Gastrocnemius medialis (tissue), 4 donors: ENCODE measurements at places on chromosomes 6 and 20. TPM values are rescaled to one million over a fixed set of nuclear protein-coding genes. Genes with fewer than 3 reads are reported as not detected.
A peak's percentile ranks its signal among the peaks of the same experiment; 100 is the strongest.

- DNase-seq: no peak
- no peaks in the 10 kb centered on the region for H3K27me3 ChIP-seq
- peaks cover 14% of the 10 kb centered on the region for H3K4me1 ChIP-seq
- no peak overlapping the region for H3K27ac ChIP-seq
- H3K4me3 ChIP-seq: no peak overlapping the region
- H3K36me3 ChIP-seq: no peaks in the 10 kb centered on the region
Observed at GRCh38 chr6:14656078-14656521, 538.5 kb downstream of the CD83 start.

PTGIS gene
- total RNA-seq: 8.7 TPM

RCAN2 gene
- 26.2 TPM for total RNA-seq

DNA sequence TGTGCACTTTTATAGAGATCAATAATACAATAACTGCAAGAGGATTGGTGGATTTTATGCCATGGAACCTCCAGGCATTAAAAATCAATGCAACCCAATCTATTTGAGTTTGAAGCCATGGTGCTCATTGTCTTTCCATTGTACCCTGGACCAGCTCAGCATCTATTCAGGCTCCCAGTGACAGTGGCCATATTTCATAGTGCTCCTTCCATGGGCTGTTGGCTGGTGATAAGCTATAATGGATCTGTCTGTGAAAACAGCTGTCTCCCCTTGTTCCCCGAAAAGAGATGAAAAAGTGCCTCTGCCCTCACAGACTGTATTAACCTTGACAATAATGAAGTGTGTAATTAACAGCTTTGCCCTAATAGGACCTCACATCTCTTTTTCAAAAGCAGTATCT is 74.3 kb downstream of the LAMP5 start:
- no peaks in the 10 kb centered on the region for H3K27me3 ChIP-seq
- no peak overlapping the region for H3K27ac ChIP-seq
- no peaks in the 10 kb centered on the region for H3K4me1 ChIP-seq
- no peak overlapping the region for H3K4me3 ChIP-seq
- no peak for DNase-seq

- H3K27ac ChIP-seq: peak overlapping the region; percentile 67
- no peaks in the 10 kb centered on the region for H3K36me3 ChIP-seq
- H3K4me1 ChIP-seq: peaks cover 5% of the 10 kb centered on the region
Observed at GRCh38 chr6:31180500-31180899, 10.0 kb upstream of the POU5F1 start.

- no peak overlapping the region for H3K4me3 ChIP-seq
- no peaks in the 10 kb centered on the region for H3K36me3 ChIP-seq
- DNase-seq: no peak
- H3K4me1 ChIP-seq: peaks cover 4% of the 10 kb centered on the region
Observed at GRCh38 chr6:161268531-161269210, 5.2 kb downstream of the AGPAT4 start.

DNA sequence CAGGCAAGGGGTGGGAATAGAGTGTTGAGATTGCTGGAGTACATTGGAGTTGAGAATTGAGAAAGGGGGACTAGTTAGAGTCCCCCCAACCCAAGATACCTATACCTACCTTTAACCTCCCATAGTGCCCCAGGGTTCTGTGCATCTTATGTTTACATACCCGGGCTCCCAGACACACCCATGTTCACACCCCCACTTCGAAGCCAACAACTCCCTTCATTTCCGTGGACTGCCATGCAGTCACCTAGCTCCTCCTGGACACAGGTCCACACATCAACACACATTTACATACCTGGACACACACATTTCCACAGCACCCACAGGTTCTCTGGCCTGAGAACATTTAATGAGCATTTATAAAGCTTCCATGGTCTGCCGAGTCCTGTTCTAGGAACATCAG is 5.1 kb downstream of the TMEM63B start:
- no peaks in the 10 kb centered on the region for H3K36me3 ChIP-seq
- DNase-seq: no peak
- H3K27ac ChIP-seq: no peak overlapping the region

ZC2HC1B gene
- total RNA-seq: not detected

- H3K4me1 ChIP-seq: no peaks in the 10 kb centered on the region
- DNase-seq: no peak
- H3K27me3 ChIP-seq: peaks cover 18% of the 10 kb centered on the region
- peak overlapping the region; percentile 71 for H3K27ac ChIP-seq
- H3K4me3 ChIP-seq: peak overlapping the region; percentile 28
Observed at GRCh38 chr6:106097411-106098231, 11.5 kb downstream of the PRDM1 start.

DNA sequence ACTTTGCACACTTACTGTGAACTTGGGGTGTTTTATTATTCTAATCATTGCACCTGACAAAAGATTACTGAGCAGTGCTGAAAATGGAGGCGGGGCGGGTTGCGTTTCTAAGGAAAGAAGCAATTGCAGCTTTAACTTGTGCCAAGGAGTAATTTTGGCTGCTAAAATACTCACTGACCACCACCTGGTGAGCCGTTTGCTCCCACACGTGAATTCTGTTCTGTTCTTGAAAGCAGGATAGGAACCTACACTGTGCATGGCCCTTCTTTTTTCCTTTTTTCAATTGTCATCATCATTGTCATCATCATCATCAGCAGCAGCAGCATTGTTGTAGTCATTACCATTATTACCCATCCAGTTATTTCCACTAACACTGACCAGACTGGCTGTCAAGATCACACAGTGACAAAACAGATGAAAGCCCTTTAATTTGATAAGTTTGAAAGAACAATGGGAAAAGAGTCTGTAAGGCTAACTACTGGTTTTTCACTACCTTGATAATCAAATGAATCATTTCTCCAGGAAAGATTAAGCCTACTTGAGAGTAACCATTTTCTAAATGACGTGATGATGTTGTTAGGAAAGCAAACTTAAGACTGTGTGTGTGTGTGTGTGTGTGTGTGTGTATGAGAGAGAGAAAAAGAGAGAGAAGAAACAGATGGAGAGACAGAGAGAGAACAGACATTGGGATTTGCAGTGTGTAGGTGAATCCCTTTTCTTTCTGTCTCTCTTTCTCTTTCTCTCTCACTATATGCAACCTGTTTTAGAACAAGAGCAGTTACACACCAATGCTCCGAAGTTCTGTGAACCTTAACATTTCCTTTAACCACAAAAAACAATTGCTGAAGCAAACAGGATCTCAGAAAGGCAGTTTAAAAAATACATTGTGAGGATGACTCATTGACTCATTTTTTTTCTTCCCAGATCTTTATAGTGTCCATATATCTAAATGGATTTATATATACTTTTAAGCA is 3.8 kb downstream of the RIPOR2 start:
- no peak for DNase-seq
- H3K27me3 ChIP-seq: no peaks in the 10 kb centered on the region
- H3K27ac ChIP-seq: no peak overlapping the region
- H3K36me3 ChIP-seq: no peaks in the 10 kb centered on the region
- H3K4me3 ChIP-seq: no peak overlapping the region

GPR63 gene
- total RNA-seq: not detected

- H3K4me1 ChIP-seq: no peaks in the 10 kb centered on the region
- no peak overlapping the region for H3K27ac ChIP-seq
- no peaks in the 10 kb centered on the region for H3K36me3 ChIP-seq
- H3K27me3 ChIP-seq: no peaks in the 10 kb centered on the region
- no peak for DNase-seq
- no peak overlapping the region for H3K4me3 ChIP-seq
Observed at GRCh38 chr6:87755708-87756671, 54.0 kb upstream of the AKIRIN2 start.

- H3K27me3 ChIP-seq: no peaks in the 10 kb centered on the region
- no peak overlapping the region for H3K4me3 ChIP-seq
- no peaks in the 10 kb centered on the region for H3K36me3 ChIP-seq
- H3K27ac ChIP-seq: no peak overlapping the region
Observed at GRCh38 chr6:114997813-114998292, 655.0 kb upstream of the HS3ST5 start.

ZFP57 gene
- total RNA-seq: not detected

OR12D2 gene
- not detected for total RNA-seq

GRCh38 chr6:115271434-115271833 is 789.3 kb downstream of the FRK start:
- H3K4me1 ChIP-seq: no peaks in the 10 kb centered on the region
- no peak overlapping the region for H3K4me3 ChIP-seq
- H3K27me3 ChIP-seq: no peaks in the 10 kb centered on the region
- no peaks in the 10 kb centered on the region for H3K36me3 ChIP-seq
- H3K27ac ChIP-seq: no peak overlapping the region

DNA sequence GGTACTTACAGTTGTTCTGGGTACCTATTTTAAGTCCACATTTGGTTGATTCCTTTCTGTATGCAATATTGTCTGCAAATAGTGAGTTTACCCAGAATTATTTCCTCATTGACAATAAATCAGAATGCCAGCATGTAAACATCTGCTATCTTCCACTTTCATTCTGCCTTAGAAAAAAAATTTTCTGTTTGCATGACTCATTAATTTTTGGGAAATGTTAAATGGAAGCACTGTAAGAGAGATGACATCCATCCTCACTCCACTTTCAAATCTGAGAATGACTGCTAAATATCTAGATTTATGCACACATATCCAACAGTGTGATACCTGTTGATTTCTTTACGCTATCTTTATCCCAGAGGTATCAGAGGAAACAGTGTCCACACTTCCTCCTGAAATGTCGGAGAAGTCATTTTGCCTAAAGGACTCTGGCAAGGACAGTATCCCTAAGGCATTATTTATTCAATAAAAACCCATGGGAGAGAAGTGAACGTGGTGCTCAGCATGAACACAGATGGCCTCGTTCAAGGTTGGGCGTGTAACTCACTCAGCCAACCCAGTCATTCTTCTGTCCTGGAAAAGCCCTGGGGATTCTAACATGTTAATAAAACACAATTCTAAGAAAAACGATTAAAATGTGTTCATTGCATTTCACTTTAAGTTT is 780.9 kb downstream of the QKI start:
- H3K27me3 ChIP-seq: no peaks in the 10 kb centered on the region
- no peaks in the 10 kb centered on the region for H3K36me3 ChIP-seq
- peaks cover 10% of the 10 kb centered on the region for H3K4me1 ChIP-seq
- DNase-seq: no peak
- no peak overlapping the region for H3K4me3 ChIP-seq

- peaks cover 10% of the 10 kb centered on the region for H3K27me3 ChIP-seq
- no peak overlapping the region for H3K4me3 ChIP-seq
- H3K27ac ChIP-seq: no peak overlapping the region
- H3K36me3 ChIP-seq: no peaks in the 10 kb centered on the region
Observed at GRCh38 chr20:63860325-63861051, 810 bp upstream of the ABHD16B start.

SASH1 gene
- total RNA-seq: 42.4 TPM

DNA sequence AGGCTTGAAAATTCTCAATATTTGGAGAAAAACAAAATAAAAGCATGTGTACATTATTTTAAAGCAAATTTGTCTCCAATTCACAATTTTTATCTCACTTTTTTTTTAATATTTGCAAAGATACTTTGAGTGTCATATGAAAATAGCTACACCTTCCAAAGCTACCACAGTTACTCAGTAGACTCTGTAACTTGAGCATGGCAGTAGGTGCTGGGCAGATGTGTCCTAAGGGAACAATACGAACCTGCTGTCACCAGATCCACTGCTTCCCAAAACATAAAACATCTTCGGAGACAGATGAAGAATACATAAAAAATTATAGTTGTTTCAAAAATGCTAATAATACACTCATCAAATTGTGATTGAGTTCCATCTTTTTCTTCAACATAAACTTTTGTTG is 10.6 kb downstream of the WDR27 start:
- DNase-seq: no peak
- no peaks in the 10 kb centered on the region for H3K4me1 ChIP-seq
- H3K36me3 ChIP-seq: peaks cover 20% of the 10 kb centered on the region
- H3K27me3 ChIP-seq: no peaks in the 10 kb centered on the region

DNA sequence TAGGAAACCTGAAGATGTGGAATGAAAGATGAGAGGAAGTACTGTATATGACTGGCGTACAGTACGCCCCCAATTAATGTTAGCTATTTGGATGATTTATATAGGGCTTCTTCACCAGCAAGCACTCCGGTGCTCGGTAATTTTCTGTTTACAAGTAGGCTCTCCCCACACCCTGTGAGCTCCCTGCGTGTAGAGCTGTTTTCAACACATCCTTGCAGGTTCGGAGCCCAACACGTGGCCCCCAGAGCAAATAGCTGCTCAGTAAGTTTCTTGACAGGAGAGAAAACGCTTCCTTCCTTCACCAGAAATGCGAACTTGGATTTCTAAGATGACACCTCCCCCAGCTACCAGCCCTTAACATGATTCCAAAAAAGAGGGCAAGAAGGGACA is 1.2 kb upstream of the RAB22A start:
- peaks cover 7% of the 10 kb centered on the region for H3K36me3 ChIP-seq
- H3K27ac ChIP-seq: peak overlapping the region; percentile 80
- H3K4me1 ChIP-seq: peaks cover 16% of the 10 kb centered on the region
- H3K27me3 ChIP-seq: no peaks in the 10 kb centered on the region
- DNase-seq: no peak
- H3K4me3 ChIP-seq: peak overlapping the region; percentile 63

PSMF1 gene
- total RNA-seq: 174 TPM

- no peak overlapping the region for H3K4me3 ChIP-seq
- peak; percentile 88 for DNase-seq
- no peaks in the 10 kb centered on the region for H3K36me3 ChIP-seq
- H3K4me1 ChIP-seq: peaks cover 77% of the 10 kb centered on the region
- H3K27ac ChIP-seq: peak overlapping the region; percentile 95
Observed at GRCh38 chr20:57439432-57439831, 48.2 kb downstream of the RBM38 start.

DNA sequence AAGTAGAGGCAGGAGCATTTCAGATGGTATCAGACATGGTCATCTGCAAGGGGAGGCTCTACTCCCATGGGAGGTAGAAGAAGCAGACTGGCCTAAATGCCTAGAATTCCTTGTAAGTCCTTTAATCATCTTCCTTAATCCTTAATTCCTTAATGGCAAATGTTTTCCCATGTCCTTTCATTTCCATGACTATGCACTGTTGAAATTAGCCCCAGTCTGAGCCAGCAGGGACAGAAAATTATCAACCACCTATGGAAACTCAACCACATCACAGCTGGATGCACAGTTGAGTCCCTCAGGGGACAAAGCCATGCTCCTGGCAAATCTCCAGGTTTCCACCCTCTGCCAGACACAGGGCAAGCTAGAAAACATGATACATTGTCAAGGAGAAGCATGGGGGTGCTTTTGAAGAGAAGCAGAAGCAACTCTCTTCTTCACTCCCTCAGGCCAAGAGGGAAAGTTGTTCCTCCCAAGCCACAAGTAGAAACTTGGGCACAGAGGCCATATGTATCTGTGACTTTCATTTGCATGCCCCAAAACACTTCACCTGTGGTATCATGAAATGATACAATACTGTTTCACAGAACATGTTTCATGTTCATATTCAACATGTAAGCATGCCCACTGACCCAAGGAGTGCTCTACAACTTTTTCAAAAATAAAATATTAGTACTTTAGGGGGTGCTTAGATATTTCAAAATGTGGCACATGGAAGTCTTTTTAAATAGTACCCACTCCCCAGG is 683.6 kb downstream of the KIF16B start:
- no peak overlapping the region for H3K4me3 ChIP-seq
- no peaks in the 10 kb centered on the region for H3K4me1 ChIP-seq
- no peaks in the 10 kb centered on the region for H3K36me3 ChIP-seq
- DNase-seq: no peak

UBE2C gene
- not detected for total RNA-seq

- H3K27ac ChIP-seq: no peak overlapping the region
- no peaks in the 10 kb centered on the region for H3K27me3 ChIP-seq
- no peak overlapping the region for H3K4me3 ChIP-seq
- no peak for DNase-seq
Observed at GRCh38 chr6:86215323-86215722, 572.6 kb upstream of the SYNCRIP start.

DLK2 gene
- not detected for total RNA-seq

- no peaks in the 10 kb centered on the region for H3K36me3 ChIP-seq
- no peaks in the 10 kb centered on the region for H3K4me1 ChIP-seq
- H3K4me3 ChIP-seq: no peak overlapping the region
- DNase-seq: no peak
- H3K27ac ChIP-seq: no peak overlapping the region
- no peaks in the 10 kb centered on the region for H3K27me3 ChIP-seq
Observed at GRCh38 chr6:39543950-39544349, 181.3 kb downstream of the KIF6 start.
